NCI-H748 treated with DMSO at 0.1 percent for 48 hours (cell line): ENCODE measurements at places on chromosomes 7 and 10.

DNA sequence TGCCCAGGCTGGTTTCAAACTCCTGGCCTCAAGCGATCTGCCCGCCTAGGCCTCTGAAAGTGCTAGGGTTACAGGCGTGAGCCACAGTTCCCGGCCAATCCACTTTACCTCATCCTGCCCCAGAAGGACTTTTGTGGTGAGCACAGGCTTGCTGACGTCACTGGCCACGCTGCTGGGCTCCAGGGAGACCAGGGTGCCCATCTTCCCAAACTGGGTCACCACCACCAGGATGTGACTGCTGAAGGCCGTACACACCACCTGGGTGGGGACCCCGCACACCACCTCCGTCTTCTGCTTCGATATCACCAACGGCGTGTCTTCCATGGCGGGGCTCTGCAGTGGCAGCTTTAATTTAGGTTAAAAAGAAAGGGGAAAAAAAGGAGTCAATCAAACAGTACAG is 816 bp downstream of the PSMG3 start:
- DNase-seq, result no peak

- DNase-seq, result no peak
These were observed 2.2 kb downstream of the PVRIG start for GRCh38 chr7:100221767-100222444.

DNA sequence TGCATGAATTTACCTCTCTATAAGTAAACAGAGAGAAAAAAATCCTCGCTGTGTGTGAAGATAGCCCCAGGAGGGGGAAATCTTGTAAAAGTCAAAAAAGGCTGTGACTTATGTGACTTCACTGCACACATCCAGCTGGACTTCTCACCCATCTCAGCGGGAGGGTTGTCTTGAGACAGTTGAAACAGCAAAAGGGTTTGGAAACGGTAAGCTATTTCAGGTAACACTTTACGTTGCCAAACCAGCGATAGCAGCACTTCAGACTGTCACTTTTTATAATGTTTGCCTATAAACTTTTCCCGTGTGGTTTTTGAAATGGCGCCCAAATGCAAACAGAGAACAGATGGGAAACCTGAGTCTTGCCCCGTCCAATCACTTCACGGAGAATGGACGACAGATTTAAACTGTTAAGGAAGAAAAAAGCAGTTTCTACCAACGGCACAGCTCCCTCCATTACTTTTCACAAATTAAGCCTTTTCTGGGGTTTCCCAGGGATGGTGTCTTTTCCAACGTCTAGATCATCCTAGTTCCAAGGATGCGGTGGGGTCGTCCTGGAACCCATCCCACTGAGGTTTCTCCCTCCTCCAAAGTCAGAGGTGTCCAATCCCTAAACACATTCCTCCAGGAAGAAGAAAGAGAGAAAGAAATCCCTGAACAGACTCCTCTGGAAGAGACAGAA is 25.2 kb downstream of the FGFR2 start:
- no peak for DNase-seq

GRCh38 chr10:62638062-62638477 is 166.4 kb upstream of the ADO start:
- no peak for DNase-seq

GRCh38 chr7:130987092-130987491 is 253.1 kb upstream of the KLF14 start:
- no peak for DNase-seq
